ENCODE measurements at places on chromosomes 1 and 21.
A peak's percentile ranks its signal among the peaks of the same experiment; 100 is the strongest.

- DNase-seq: no peak
Observed at GRCh38 chr1:182768963-182769362, 20.6 kb upstream of the NPL start.

DNA sequence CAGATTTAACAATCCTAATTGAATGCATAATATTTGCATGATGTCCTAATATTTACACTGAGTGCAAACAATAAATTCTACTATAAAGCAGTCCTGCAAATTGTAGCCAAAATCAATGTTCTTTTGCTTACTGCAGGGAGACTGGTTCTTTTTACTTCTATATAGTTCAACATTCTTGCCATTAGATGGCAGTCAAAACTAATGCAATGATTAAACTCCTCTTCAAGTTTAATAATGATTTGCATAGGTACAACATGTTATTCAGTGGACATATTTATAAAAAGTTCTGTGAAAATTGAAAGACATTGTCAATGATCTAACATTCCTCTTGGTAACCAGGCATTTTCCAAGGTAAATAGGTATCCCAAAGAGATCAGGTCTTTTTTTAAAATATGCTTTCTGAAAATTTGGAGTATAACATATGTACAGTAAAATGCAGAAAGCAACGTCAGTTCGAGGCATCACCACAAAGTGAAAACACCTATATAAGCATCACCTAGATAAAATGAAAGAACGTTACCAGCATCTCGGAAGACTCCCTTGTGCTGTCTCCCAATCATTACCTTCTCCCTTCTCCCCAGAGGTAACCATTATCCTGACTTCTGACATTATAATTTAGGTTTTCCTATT, 9.8 kb upstream of the FNBP1L start:
- DNase-seq: no peak

DNA sequence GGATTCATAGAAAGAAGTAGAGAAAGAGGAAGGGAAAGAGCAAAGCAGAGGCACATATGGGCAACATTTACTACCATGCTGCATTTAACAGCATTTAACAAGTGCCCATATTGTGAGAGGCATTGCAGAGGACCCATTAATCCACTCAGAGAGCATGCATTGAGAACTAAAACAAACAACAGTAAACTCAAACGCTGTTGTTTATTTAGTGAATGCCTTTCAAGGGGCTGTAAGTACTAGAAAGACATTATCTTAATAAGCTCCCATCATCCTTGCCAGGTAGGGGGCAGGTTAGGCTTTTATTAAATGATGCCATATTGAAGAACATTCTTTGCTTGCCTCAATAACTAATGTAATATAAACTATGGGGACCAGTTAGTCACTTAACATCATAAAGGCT, 254.3 kb upstream of the DAB1 start:
- no peak for DNase-seq

- no peak for DNase-seq
Observed at GRCh38 chr1:108072212-108072611, 107.2 kb upstream of the VAV3 start.

DNA sequence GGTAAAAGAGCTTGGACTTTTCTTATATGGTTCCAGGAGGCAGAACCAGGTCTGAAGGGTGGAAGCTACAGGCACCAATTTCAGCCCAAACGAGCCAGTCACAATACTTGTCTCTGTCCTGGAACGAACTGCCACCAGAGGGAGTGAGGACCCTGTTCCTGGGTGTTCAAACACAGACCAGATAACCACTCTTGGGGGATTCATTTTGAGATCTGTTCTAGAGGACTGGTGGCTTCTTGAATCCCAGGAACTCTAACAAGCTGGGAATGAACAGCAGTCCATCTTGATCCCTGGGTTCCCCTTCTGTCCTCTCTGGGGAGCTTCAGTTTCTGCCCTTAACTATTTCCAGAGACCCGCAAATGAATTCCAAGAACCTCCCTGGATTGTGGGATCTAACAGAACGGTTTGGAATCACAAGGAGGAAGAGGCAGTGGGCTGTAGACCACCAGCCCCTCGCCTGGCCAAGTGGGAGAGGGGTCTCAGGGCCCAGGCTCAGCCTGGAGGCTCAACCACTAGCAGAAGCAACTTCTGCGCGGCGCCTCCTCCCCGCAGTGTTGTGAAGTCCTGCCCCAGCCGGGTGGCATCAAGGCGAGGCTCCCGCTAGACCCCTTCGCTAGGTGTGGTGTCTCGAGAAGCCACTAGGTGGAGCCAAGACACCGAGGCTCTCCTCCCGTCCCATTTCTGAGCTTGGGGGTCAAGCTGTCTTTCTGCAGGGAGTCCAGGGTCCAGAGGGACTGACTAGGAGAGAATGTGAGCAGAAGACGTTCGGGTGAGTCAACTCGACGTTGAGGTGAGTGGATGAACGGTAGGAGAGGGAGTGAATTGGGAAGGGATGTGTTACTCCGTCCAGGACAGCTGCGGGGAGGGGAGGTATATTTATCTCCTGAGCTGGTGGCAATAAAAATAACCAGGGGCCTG, 12.1 kb upstream of the NES start:
- peak; percentile 46 for DNase-seq

- DNase-seq: no peak
Observed at GRCh38 chr1:4599521-4599920, 54.9 kb upstream of the AJAP1 start.

- no peak for DNase-seq
Observed at GRCh38 chr21:26047279-26047967, 123.1 kb downstream of the APP start.

DNA sequence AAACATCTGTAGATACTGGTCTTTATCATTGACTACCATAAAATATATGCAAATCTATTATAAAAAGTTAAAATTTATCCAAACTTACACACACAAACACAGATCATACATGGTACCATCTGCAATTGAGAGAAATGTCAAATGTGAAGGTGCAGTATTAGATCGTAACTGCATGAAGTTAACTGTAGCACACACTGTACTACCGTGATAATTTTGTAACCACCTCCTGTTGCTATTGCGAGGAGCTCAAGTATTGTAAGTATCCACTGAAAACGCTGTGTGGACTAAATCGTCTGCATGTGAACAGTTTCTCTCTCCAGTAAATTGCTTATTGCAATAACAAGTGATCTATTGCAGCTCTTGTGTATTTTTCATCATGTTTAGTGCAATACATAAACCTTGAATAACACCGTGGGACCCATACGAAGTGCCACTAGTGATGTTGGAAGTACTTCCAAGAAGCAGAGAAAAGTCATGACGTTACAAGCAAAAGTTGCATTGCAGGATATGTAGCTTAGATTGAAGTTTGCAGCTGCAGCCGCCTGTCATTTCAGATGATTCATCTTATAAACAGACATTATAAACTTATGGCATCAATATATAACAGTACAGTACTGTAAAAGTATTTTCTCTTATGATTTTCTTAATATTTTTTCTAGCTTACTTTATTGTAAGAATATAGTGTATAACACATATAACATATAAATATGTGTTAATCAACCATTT, 172.9 kb downstream of the SDCCAG8 start:
- DNase-seq: no peak

GRCh38 chr1:42851960-42852607, 5.7 kb downstream of the ZNF691 start:
- no peak for DNase-seq

- DNase-seq: no peak
Observed at GRCh38 chr1:225529726-225530125, 101.9 kb upstream of the LBR start.

DNA sequence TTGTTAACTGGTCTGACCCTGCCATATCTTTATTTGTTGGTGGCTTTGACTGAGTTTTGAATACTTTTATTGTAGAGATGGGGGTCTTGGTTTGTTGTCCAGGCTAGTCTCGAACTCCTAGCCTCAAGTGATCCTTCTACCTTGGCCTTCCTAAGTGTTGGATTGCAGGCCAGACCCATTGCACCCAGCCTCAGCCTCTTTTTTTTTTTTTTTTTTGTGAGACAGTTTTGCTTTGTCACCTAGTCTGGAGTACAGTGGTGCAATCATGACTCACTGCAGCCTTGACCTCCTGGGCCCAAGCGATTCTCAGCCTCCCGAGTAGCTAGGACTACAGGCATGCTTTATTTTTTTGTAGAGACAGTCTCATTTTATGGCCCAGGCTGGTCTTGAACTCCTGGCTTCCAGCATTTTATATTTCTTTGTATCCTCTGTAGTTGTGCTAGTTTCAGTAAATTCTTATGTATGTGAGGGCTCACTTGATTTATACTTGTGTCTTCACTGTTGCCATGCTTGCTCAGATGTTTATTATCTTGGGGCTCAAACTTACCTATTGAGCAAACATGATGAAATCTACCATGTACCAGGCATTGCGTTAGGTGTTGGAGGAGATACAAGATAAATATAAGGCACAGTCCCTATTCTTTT, 24.1 kb downstream of the THRAP3 start:
- DNase-seq: no peak

GRCh38 chr1:96632045-96632664, 89.4 kb upstream of the PTBP2 start:
- DNase-seq: no peak

DNA sequence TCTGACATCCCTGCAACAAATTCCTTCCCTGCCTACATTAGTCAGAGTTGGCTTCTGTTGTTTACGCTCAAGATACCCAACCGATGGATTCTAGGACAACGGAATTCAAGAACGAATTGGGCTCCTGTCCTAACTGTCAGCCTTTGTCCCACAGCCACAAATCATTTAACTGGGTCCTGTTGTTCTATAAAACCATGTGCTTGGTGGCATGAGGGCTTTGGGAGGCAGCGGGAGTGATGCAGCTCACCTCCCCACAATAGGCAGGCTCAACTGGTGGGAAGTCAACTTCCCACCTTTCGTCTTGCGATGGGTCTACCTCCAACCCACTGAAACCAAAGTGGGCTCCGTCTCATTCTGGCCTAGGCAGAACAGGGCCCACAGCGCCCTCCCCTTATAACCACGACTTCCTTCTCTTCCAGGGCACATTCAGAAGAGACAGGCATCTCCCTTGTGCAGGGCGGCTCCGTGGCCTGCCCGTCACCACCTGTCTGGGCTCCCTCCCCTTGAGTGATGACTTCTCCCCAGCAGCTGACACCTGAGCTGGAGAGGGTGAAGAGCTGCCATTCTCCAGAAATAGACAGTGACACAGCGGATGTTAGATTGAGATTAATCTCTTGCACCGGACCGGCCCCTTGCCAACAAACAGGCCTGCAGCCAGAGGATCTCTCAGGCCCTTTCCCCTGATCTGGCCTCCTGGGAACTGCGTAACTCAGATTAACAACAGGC, 26.5 kb downstream of the LRRC38 start:
- no peak for DNase-seq

- DNase-seq: no peak
Observed at GRCh38 chr1:112040891-112041740, 51.6 kb upstream of the KCND3 start.

DNA sequence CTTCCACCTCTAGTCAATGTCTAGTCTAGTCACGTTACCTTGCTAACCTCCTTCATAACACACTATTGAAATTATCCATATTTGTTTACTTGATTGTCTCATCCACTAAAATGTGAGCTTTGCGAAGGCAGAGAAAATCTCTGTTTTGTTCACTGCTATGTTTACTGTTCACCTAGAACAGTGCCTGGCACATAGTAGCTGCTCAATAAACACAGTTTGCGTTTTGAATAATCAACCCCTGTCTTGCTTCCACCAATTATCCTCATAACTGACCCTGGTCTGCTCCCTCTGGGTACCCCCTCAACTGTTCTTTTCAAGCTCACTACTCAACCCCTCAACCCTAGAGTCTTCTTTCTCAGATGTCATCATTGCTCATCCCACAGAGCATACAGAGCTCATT, 36.5 kb upstream of the NGF start:
- DNase-seq: no peak

GRCh38 chr1:19395678-19396192, 83.6 kb downstream of the SLC66A1 start:
- DNase-seq: no peak

DNA sequence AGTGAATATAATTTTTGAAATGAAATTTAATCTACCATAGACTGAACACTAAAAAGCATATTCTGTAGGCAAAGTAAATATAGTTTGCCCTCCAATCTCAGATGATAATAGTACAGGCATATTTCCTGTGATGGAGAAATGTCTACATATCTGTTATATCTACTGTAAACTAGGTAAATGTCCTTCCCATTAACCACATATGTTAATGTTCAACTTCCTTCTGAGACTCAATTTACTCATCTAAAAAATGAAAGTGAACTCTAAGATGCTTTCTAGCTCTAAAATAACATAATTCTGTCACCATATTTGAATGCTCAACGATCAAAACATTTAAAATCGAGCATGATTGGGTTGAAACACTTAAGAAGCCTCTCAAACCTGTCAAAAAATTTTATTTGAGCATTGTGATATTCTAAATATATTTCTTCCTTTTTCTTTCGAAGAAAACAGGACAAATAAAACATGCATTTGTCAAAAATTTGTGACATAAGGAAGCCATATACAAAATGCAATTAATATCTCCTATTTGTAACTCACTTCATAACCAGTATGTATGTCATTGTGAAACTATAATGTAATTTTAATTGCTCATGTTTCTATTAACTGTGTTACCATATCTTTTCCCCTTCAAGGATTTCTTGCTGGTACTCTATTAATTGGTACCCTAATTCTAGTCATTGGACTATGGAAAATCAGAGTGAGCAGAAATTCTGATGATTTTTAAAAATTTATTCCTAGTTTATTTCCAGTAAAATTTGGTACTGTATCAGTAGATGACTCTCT, 34.2 kb downstream of the CD55 start:
- DNase-seq: no peak

DNA sequence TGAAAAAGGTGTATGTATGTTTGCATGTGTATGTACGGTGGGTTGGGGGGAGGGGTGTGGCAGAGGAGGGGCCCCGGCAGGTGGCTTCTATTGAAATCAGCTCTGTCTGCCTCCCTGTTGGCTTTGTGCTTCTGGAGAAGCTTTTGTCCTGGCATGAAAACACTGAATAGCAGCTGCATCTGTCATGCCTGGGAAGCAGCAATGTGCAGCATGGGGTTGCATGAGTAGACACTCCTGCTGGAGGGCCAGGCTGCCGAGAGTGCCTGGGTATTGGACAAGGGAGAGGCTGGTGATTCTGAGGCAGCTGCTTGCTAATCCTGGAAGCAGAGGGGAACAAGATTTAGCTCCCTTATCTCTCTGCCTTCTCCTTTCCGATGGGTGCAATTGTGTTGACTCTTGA, 20.5 kb downstream of the MAPKAPK2 start:
- DNase-seq: peak; percentile 21

DNA sequence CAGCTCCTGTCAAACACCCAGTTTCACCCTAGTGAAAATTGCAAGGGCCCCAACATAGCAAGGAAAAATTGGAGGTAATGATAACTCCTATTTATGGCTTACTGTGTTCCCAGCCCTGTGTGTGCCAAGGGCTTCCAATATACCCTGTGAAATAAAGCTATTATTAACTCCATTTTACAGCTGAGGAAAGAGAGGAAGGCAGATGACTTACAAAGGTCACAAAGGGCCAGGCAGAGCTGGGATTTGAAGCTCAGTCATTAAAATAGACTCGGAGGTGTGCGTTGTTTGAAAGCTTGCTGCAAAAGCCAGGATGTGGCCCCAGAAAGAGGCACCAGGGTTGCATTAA, 20.2 kb upstream of the SDC3 start:
- DNase-seq: no peak

All from cerebellar nuclear complex (tissue), 1 donor.